Colonic mucosa (tissue), 4 donors: ENCODE measurements at places on chromosomes 12 and 14. TPM values are rescaled to one million over a fixed set of nuclear protein-coding genes. Genes with fewer than 3 reads are reported as not detected.

- H3K36me3 ChIP-seq, result no peaks in the 10 kb centered on the region
- no peaks in the 10 kb centered on the region for H3K4me1 ChIP-seq
- DNase-seq, result no peak
- no peak overlapping the region for H3K4me3 ChIP-seq
These were observed 81.6 kb downstream of the ADGRD1 start for GRCh38 chr12:131035245-131035681.

DNA sequence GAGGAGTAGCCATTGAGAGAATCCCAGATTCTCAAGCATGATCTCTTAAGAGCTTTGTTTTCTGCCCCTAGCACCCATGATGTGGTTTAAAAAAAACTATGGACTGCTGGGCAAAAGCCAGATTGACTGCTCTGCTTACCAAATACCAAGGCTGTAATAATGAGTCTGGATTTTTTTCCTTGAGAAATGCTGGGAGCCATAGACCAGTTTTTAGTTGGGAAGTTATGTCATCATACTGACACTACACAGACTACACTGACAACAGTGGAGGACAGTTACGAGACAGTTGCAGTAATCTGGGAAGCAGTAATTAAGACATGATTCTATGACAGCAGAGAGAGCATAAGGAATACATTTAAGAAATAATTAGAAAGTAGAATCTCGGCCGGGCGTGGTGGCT, 35.8 kb downstream of the SPATA7 start:
- H3K4me1 ChIP-seq, result no peaks in the 10 kb centered on the region
- no peak for DNase-seq
- no peaks in the 10 kb centered on the region for H3K27me3 ChIP-seq
- no peak overlapping the region for H3K4me3 ChIP-seq
- no peak overlapping the region for H3K27ac ChIP-seq

GRCh38 chr12:58196971-58197370, 255.6 kb downstream of the ATP23 start:
- H3K27ac ChIP-seq, result no peak overlapping the region
- no peak overlapping the region for H3K4me3 ChIP-seq
- no peaks in the 10 kb centered on the region for H3K27me3 ChIP-seq
- no peaks in the 10 kb centered on the region for H3K4me1 ChIP-seq

GRCh38 chr14:92986254-92987147, 63.6 kb downstream of the CHGA start:
- DNase-seq, result no peak
- H3K36me3 ChIP-seq, result no peaks in the 10 kb centered on the region
- no peak overlapping the region for H3K27ac ChIP-seq
- no peak overlapping the region for H3K4me3 ChIP-seq
- no peaks in the 10 kb centered on the region for H3K27me3 ChIP-seq

DNA sequence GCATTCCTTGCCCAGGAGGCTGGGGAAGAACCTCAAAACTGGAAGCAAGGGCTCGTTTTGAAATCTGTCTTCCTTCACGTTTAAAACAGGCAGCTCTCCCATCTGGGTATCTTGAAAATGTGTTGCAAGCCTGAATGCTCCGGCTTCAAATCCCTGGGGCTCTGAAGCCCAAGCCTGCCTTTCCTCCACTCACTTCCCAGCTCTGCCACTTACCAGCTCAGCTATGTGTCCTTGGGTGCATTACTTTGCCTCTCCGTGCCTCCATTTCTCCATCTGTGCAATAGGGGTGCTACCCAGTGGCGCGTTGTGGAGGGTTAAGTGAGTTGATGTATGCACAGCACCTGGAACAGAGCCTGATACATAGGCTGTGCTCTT, 97.6 kb downstream of the GCH1 start:
- no peaks in the 10 kb centered on the region for H3K4me1 ChIP-seq
- H3K27me3 ChIP-seq, result no peaks in the 10 kb centered on the region
- no peaks in the 10 kb centered on the region for H3K36me3 ChIP-seq
- no peak overlapping the region for H3K4me3 ChIP-seq

- no peaks in the 10 kb centered on the region for H3K4me1 ChIP-seq
- no peaks in the 10 kb centered on the region for H3K27me3 ChIP-seq
- no peak for DNase-seq
- H3K27ac ChIP-seq, result no peak overlapping the region
- peaks cover 10% of the 10 kb centered on the region for H3K36me3 ChIP-seq
These were observed 31.8 kb downstream of the CPSF2 start for GRCh38 chr14:92153581-92153980.

DNA sequence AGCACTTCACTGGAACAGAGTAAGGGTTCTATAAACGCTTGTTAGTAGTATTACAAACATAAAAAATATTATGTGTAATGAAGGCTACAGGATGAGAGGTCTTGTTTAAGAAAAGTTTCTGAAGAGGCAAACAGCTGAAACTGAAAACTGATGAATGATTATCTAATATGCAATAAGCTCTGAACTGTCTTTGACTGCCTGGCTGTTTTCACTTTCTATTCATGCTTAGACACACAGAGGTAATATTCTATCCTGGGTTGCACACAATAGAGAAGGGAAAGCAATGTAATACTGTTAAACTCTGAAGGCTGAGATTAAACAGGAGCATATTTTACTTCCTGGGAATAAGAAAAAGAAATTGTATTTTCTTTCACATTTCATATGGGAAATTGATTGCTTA, 251.3 kb downstream of the ALX1 start:
- no peaks in the 10 kb centered on the region for H3K27me3 ChIP-seq
- H3K36me3 ChIP-seq, result no peaks in the 10 kb centered on the region
- no peak overlapping the region for H3K4me3 ChIP-seq

DNA sequence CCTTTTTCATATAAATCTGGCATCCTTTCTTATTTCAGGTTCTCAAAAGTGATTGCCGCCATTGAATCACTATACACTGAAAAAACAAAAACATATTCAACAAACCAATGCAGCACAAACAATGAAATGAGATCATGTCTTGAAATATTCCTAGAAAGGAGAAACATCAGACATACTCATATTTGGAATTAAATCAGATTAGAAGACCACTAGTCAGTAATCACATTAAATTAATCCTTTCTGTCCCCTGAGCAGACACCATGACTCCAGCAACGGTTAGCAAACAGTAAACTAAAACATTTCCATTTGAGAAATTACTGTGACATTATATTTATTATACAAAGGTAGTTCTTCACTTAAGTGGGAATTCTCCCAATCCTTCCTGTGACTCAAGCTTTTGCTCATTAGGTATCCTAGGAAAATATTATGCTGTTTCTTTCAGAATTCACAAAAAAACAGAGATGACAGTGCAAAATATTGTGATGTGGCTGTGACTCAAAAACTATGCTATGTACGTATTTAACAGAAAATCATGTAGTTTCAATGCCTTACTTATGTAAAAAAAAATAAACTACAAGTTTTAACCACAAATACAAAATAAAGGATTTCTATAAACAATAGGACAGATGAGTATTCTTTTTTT, 29.7 kb downstream of the CPNE8 start:
- H3K4me3 ChIP-seq, result no peak overlapping the region
- no peaks in the 10 kb centered on the region for H3K36me3 ChIP-seq
- no peak for DNase-seq
- no peaks in the 10 kb centered on the region for H3K27me3 ChIP-seq
- no peaks in the 10 kb centered on the region for H3K4me1 ChIP-seq

GRCh38 chr12:27769142-27769673, 10.8 kb upstream of the KLHL42 start:
- no peaks in the 10 kb centered on the region for H3K36me3 ChIP-seq
- DNase-seq, result no peak
- H3K27ac ChIP-seq, result no peak overlapping the region
- H3K4me1 ChIP-seq, result no peaks in the 10 kb centered on the region
- H3K4me3 ChIP-seq, result no peak overlapping the region

- H3K36me3 ChIP-seq, result no peaks in the 10 kb centered on the region
- H3K4me1 ChIP-seq, result peaks cover 8% of the 10 kb centered on the region
- no peak for DNase-seq
- no peaks in the 10 kb centered on the region for H3K27me3 ChIP-seq
- H3K4me3 ChIP-seq, result no peak overlapping the region
- H3K27ac ChIP-seq, result no peak overlapping the region
These were observed 140.2 kb downstream of the MED13L start for GRCh38 chr12:116137318-116137717.

- DNase-seq, result no peak
- no peak overlapping the region for H3K4me3 ChIP-seq
- no peaks in the 10 kb centered on the region for H3K36me3 ChIP-seq
- H3K27ac ChIP-seq, result no peak overlapping the region
These were observed 110.9 kb upstream of the PLXNC1 start for GRCh38 chr12:94037444-94037843.

DNA sequence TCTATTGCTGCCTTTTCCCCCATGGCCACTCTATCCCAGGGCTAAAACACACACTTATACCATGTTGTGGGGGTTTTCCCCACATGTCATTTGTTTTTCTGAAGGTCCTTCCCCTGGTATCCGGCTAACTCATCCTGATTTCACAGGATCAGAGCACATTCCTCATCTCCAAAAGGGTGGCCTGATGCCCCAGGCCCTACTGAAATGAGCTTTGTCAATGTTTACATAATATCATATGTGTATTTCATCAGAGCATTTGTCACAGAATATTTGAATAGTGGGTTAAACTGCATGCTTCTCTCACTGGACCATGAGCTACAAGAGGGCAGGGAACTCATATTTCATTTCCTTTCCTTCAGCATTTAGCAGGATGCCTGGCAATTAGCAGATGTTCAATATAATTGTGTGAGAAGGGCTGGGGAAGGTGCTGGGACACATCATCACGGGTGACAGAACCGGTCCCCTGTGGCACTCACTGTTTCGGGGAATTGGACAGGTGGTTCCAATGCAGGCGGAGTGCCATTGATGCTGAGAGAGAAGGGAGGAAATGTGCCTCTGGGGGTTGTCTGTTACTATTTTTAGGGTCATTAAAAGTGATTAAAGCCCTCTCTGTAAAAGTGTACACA, 26.8 kb downstream of the EMP1 start:
- H3K27ac ChIP-seq, result no peak overlapping the region
- H3K36me3 ChIP-seq, result no peaks in the 10 kb centered on the region
- no peaks in the 10 kb centered on the region for H3K4me1 ChIP-seq
- DNase-seq, result no peak
- H3K27me3 ChIP-seq, result no peaks in the 10 kb centered on the region
- H3K4me3 ChIP-seq, result no peak overlapping the region

GRCh38 chr12:96892104-96892503, 15.0 kb upstream of the NEDD1 start:
- DNase-seq, result no peak
- H3K4me3 ChIP-seq, result no peak overlapping the region
- no peak overlapping the region for H3K27ac ChIP-seq
- no peaks in the 10 kb centered on the region for H3K36me3 ChIP-seq

GRCh38 chr14:32428875-32429274, 99.8 kb downstream of the AKAP6 start:
- no peak for DNase-seq
- H3K27ac ChIP-seq, result no peak overlapping the region
- H3K36me3 ChIP-seq, result no peaks in the 10 kb centered on the region
- no peaks in the 10 kb centered on the region for H3K27me3 ChIP-seq

- no peaks in the 10 kb centered on the region for H3K27me3 ChIP-seq
- no peaks in the 10 kb centered on the region for H3K36me3 ChIP-seq
- no peaks in the 10 kb centered on the region for H3K4me1 ChIP-seq
- H3K4me3 ChIP-seq, result no peak overlapping the region
These were observed 41.3 kb downstream of the IFNG start for GRCh38 chr12:68118096-68118755.

GRCh38 chr12:15984097-15984800, 73.1 kb downstream of the DERA start:
- no peaks in the 10 kb centered on the region for H3K36me3 ChIP-seq
- H3K4me3 ChIP-seq, result no peak overlapping the region
- no peaks in the 10 kb centered on the region for H3K27me3 ChIP-seq
- H3K4me1 ChIP-seq, result no peaks in the 10 kb centered on the region
- DNase-seq, result no peak

DNA sequence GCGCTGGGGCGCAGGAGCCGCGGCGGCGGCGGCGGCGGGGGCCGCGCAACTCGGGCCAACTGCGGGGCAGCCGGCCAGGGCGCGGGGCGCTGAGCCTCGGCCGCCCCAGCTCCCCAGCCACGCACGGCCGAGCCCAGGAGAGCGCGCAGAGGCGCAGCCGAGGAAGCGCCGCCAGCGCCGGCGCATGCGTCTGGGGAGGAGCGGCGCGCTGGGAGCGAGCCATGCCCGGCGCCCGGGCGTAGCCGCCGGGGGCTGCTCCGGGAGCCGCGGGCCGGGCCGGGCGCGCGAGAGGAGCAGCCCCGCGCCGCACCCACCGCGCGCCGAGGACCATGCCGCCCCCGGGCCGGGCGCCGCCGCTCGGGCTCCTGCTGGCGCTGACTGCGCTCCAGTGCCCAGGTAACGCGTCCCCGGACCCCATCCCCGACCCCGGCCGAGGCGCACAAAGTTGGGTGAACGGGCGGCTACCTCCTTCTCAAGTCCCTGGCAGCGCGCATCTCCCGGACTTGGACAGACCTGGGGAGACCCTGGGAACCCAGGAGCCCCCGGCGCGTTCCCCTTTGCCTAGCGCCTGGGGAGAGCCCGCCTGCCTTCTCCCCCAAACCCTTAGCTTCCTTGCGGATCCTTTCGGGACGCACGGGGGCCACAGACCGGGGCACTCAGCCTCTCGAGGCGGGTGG, 121.4 kb downstream of the AACS start:
- H3K36me3 ChIP-seq, result no peaks in the 10 kb centered on the region
- H3K27me3 ChIP-seq, result peaks cover 55% of the 10 kb centered on the region
- peaks cover 4% of the 10 kb centered on the region for H3K4me1 ChIP-seq

DNA sequence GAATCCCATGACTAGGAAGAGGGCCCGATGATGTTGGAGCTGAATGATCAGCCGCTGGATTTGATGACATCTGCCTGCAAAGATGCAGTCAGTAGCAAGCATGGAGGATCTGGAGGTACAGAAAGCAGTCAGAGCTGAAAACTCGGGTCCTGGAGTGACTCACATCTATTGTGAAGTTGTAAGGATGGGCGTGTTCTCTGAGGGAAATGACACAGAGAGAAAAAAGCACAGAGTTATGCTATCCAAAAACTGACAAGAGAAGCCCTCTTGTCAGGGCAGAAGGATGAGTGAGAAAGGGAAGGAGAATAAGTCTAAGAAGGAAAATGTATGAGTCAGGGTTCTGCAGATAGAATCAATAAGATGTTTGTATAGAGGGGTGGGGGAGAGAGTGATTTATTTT, 380.4 kb upstream of the CCDC196 start:
- no peaks in the 10 kb centered on the region for H3K36me3 ChIP-seq
- H3K27ac ChIP-seq, result no peak overlapping the region
- no peaks in the 10 kb centered on the region for H3K27me3 ChIP-seq
- no peaks in the 10 kb centered on the region for H3K4me1 ChIP-seq

- H3K4me1 ChIP-seq, result no peaks in the 10 kb centered on the region
- no peak overlapping the region for H3K27ac ChIP-seq
- no peaks in the 10 kb centered on the region for H3K27me3 ChIP-seq
- H3K36me3 ChIP-seq, result no peaks in the 10 kb centered on the region
These were observed 31.9 kb downstream of the DNAH10 start for GRCh38 chr12:123794027-123794426.

The CLEC4E gene
- total RNA-seq, result not detected

The LIN7A gene
- total RNA-seq, result 1.8 TPM

The DGKA gene
- total RNA-seq, result 91.2 TPM

The STRAP gene
- 85.3 TPM for total RNA-seq

The USP30 gene
- 25.1 TPM for total RNA-seq

The EFS gene
- 1.1 TPM for total RNA-seq

The RNASE1 gene
- 189 TPM for total RNA-seq

The CMKLR1 gene
- total RNA-seq, result 3.0 TPM

The GDF3 gene
- total RNA-seq, result not detected

The NXPH4 gene
- total RNA-seq, result 0.27 TPM

The GLIPR1 gene
- total RNA-seq, result 1.8 TPM

The GZMH gene
- 0.59 TPM for total RNA-seq
